ENCODE measurements at places on chromosomes 3 and 15.

DNA sequence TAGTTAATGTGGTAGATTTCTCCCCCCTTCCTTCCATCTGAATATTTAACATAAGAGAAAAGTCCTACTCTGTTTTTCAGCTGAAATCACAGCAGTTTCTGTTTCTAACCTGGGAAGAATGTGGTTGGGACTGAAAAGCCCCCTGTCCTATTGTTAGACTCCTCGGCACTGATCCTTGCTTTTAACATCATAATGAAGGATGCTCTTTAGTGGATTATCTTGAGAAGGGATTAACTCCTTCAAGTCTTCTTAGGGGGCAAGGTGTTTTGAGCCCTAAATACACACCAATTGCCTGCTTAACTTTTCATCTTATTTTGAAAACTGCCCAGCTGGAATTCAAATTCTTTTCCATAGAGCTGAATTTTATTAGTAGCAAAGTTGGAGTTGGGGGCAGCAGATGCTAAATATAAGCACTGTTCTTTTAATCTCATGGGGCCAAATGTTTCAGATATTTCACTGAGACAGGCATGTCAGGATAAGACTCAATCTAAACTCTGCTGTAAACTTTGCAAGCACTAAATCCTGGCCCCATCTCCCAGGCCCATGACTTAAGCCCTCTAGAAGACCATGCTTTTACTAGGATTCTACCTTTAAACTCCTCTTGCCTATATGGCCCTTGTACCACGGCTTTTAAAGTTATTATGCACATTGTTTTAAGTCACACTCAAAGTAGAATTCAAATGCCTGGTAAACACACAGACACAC, 243.2 kb upstream of the NR2F2 start:
- DNase-seq: peak; percentile 47

- DNase-seq: no peak
These were observed 83.3 kb downstream of the NR2E3 start for GRCh38 chr15:71893691-71894090.

DNA sequence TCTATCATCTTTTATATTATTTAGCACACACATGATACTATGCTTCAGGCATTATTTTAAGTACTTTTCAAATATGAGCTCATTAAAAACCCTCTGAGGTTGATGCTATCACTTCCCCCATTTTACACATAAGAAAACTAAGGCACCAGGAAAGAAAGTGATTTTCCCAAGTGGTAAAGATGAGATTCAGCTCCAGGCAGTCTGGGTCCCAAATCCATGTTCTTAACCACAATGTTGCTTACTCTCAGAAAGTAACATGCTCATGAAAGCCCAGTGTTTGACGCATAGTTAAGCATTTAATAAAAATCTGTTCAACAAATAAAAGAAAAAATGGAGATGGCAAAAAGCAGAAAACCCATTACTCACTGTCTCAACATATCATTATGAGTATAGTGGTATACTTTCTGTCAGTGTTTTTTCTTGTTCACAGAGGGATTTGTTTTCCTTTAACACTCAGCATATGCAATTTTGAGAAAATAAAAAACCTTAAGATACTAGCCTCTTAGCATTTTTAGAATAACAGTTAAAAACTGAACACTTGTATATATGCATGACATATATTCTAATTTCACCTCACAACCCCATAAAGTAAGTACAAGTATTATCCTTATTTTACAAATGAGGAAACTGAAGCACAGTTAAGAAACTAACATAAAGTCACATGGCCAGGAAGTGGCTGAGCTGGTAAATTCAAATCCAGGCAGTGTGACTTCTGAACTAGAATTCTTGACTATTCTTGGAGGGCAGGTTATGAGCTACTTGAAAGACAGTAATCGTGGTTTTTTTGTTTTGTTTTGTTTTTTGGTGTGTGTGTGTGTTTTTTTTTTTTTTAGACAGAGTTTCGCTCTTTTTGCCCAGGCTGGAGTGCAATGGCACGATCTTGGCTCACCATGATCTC, 10.4 kb downstream of the PEAK1 start:
- no peak for DNase-seq

DNA sequence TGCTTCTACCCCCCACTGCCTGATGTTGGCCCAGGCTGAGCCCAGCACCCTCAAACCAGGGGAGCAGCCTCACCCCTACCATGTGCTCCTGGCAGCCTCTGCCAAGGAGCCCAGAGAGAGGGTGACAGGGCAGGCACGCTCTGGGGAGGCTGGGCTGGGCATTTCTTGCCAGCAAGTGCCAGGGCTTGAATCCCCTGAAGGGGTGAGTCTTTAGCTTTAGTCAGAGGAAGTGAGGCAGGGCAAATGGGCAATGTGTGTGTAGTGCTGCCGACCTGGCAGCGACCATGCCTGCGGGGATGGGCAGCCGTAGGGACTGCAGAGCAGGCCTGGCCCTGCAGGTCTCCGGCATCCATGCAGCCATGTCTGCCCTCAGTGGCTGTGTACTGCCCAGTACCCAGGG, 18.1 kb downstream of the DUSP7 start:
- no peak for DNase-seq

GRCh38 chr3:153003862-153004261, 158.2 kb upstream of the RAP2B start:
- DNase-seq: no peak

DNA sequence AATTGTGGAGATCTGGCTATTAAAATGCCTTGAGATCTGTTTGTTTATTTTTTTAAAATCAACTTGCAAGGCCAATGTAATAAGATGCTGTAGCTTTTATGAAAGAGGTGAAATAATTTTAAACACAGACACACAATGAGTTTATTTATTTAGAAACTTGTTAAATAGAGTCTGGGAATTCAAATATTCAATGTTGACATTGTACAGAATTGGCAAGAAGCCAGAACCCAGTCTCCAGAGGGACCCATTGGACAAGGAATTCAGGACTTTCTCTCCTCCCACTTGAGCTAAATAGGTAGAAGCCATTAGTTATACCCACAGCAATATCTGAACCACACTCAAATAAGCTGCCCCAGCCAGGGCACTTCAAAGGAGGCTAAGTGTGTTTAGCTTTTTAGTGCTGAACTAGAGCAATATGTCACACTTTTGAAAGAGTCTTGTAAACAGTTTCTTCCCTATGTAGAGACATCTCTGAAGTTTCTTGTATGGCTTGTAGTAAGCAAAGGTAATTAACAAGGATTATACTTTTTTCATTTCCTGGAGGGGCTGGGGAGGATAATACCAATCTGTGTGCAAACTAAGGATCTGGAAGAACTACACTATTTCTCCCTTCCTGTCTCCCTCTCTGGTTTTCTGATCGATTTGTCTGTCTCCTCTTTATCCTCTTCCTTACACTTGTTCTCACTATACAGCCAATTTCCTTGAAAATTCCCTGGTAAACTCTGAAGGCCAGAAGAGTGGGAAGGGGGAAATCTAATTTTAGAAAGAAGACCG, 6.0 kb downstream of the MECOM start:
- no peak for DNase-seq

DNA sequence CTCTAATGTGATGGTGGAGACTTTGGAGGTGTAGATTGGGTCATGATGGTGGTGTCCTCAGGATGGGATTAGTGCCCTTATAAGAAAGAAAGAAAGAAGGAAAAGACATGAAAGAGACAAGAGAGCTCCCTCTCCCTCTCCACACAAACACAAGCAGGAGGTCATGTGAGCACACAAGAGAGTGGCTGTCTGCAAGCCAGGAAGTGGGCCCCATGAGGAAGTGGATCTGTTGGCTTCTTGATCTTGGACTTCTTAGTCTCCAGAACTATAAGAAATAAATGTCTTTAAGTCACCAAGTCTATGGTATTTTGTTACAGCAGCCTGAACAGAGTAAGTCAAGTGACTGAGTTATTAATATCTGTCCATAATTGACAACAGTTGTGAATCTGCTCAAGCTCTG, 17.1 kb downstream of the IQCB1 start:
- DNase-seq: no peak

GRCh38 chr3:122680475-122681283, at the start of gene PARP14:
Gene PARP14 (plus strand): TSS chr3:122680839. CDS start chr3:122680884, 45 bp downstream.
- DNase-seq: peak; percentile 72

GRCh38 chr3:136042608-136043221, 77.2 kb downstream of the PPP2R3A start:
- DNase-seq: peak; percentile 7

- no peak for DNase-seq
These were observed 6.1 kb downstream of the CD96 start for GRCh38 chr3:111548092-111548491.

GRCh38 chr3:95738045-95738444, 1076.3 kb upstream of the EPHA6 start:
- no peak for DNase-seq

GRCh38 chr15:80010131-80010673, 39.2 kb upstream of the BCL2A1 start:
- DNase-seq: no peak

DNA sequence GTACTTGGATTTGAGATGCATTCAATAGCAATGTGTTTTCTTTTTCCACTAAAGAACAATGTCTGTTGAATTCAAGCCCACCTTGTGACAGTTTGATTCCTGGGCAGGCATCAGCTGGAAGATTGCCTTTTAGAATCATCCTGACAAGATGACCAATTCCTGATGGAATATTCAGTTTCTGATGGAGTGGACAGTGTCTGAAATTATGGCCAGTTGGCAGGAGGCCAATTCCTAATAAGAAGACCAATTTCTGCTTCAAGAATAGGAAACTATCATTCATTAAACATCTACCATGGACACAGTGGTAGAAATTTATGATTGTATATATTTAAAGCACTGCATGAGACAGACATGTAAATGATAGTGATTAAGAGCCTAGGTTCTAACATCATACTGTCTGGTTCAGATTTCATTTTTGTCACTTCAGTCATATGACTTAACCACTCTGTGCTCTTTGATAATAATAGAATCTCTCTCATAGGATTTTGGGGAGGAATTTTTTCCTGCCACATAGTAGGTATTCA, 133.6 kb downstream of the CLSTN2 start:
- DNase-seq: no peak

- DNase-seq: no peak
These were observed 16.0 kb upstream of the VGLL3 start for GRCh38 chr3:87006844-87007439.

GRCh38 chr3:47515864-47516319, 2.4 kb upstream of the ELP6 start:
- no peak for DNase-seq

GRCh38 chr3:78941587-78941986, 826.2 kb downstream of the ROBO1 start:
- no peak for DNase-seq

- DNase-seq: no peak
These were observed 23.7 kb downstream of the ALPK3 start for GRCh38 chr15:84840741-84841429.

- DNase-seq: no peak
These were observed 567.1 kb upstream of the NR2F2 start for GRCh38 chr15:95763426-95763825.

GRCh38 chr15:86432861-86433260, 353.2 kb downstream of the AGBL1 start:
- DNase-seq: peak; percentile 12
